Activated CD4-positive, alpha-beta T cell treated with anti-CD3 and anti-CD28 coated beads, Interleukin-2, amount 10 ng/mL, durations not matched to agents 7 days and 5 days (primary cell): ENCODE measurements at places on chromosomes 1 and 21. TPM values are rescaled to one million over a fixed set of nuclear protein-coding genes. Genes with fewer than 3 reads are reported as not detected.

DNA sequence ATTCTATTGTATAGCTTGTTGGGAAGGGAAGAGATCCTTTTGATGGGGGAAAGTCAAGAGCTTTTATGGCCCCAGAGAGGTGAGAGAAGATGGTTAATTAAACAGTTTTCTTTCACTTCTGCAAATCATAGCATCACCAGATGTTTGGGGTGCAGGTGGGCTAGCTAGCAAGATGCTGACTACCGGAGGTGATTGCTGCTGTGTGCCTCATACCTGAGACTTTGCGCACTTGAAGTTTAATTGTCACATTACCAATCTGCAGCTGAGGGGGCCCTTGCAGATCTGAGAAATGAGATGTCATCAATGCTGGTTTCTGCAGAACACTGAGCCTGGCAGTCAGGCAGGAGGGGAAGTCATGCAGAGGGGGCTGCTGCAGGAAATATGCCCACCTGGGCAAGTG is 73.9 kb downstream of the SNRPE start:
- DNase-seq = no peak

The PROK1 gene
- total RNA-seq = not detected

DNA sequence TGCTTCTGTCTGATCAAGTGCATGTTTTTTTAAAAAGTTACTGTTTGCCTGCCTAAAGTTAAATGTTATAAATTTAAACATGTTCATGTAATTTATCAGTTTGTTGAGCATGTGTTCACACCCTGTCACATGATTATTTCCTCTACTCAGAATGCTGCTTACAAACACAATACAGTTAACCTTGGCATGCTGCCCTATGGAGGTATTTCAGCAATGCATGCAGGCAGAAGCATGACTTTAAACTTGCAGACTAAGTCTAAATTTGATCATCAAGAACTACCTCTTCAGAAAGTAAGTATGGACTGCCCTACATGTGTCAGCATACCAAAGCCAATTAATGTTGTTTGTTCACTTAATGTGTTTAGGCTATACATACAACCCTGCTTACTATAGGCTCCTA is 161.6 kb downstream of the LRRC40 start:
- DNase-seq = no peak

The L1TD1 gene
- not detected for total RNA-seq

DNA sequence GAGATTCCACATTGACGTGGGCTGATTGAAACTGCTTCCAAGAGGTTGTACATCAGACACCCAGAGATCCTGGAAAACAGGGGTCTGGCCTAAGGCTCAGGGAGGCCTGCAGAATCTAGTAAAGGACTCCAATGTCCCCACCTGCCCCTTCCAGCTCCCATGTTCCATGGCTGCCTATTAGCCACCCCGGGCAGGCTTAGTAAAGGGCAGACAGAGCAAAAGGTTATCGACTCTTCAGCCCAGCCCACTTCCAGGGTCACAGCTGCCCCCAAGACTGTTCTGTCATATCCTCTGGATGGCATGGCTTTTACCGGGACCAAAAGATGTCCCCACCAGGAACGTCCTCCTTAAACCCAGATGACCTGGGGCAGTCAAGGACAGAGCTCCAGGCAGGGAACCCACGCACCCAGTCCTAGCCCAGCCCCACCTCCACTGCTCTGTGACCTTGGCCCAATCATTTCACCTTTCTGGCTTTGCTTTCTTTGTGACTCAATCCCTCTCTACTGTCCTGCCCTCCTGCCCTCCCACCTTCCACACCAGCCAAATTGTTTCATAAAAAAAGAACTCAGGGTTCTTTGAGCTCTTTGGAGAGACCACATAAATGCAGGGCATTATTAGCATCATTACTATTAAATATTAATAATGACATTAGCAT is 4.8 kb upstream of the CNTN2 start:
- no peak for DNase-seq

The IL20 gene
- total RNA-seq = not detected

DNA sequence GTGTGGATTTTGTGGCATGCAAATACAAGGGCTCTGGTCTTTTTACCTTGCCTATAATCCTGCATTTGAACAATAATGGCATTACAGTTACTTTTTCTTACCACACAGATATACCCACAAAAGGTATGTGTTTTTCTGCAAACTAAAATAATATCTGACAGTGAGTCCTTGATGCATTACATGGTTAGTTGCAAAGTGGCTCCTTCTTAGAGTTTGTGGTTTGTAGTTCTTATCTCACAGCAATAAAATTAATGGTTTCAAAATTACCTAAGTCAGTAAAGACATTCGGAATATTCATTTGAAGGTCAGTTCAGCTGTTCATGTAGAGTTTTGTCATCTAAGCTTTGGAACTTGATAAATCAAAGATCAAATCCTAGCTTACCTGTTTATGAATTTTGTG is 43.5 kb downstream of the SNX7 start:
- DNase-seq = no peak
